NCI-H1417 treated with DMSO at 0.1 percent for 48 hours (cell line): ENCODE measurements at places on chromosomes 5 and 9.

DNA sequence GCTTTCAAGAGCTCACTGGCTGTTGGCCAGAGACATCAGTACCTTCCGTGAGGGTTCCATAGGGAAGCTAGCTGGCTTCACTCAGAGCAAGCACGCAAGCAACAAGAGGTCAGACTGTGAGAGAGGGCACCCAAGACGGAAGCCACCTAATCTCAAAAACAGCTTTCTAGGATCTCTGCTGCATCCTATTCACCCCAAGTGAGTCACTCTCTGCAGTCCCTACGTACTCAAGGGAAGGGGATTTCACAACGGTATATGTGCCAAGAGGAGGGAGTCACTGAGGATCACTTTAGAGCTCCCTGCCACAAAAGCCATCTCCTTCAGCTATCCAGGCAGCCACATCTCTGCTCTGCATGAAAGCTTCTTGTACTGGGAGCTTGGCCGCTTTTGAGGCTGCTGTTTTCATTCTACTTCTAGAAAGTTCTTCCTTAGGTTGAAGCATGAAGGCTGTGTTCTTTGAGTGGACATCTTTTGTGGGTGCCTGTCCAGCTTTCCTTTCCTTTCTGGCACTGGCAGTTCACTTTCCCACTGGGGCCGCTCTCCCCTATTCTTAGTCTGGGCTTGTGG lies 249.5 kb downstream of the MAN2A1 start:
- DNase-seq, result no peak

DNA sequence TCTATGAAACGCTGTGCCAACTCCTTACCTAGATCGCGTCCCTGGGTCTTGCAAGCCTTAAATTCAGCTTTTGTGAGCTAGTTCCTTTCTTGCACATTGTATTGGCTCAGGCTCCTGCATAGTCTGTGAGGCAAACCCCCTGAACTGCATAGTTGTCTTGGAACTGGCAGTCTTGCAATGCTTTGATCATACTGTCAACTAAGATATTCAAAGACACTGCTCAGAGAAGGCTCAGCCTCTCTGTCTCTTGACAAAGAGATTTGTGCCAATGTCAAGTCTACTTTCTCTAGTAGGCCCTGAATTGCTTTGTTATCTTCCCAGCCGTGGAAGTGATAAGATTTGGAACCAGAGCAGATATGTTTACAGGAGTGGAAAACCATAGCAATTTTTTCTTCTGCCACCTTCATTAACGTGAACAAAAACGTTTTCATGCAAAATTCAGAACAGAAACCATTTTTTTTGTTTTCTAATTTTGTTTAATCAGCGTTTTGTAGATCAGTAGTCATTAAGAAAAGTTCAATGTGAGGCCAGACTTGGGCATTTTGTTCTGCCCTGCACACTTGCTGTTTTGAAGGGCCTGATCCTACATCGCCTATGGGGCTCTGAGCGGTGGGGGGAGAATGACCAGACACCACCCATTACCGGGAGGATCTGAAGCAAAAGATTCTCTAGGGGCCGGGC lies 27.6 kb upstream of the ENTREP1 start:
- DNase-seq, result no peak

DNA sequence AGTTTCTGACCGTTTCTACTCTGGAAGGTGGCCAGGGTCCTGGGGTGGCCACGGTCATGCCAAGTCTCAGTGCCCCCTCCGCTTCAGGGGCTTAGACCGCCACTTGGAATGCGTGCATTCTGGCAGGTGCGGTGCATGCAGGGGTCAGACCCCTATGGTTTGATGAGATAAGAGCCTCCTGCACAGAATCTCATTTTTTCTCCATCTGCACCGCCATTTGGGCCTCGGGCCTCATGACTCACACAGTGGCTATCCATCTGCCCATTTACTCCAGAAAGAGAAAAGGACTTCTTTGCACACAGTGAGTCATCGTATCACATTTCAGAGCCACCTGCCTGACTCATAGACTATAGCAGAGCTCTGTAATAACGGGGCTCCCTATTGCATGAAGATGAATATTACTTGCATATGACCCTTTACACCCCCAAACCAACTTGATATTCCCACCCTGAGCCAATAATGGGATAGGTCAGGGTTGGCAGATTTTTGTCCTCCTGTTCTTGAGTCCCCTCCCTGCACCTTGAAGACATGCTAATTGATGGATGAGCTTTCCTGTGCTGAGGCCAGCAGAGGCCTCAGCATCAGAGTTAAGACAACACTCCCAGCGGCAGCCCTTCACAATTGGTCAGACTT lies 157.4 kb downstream of the NR3C1 start:
- no peak for DNase-seq

GRCh38 chr9:128096616-128097536 lies 28.8 kb downstream of the SLC25A25 start:
- DNase-seq, result no peak

DNA sequence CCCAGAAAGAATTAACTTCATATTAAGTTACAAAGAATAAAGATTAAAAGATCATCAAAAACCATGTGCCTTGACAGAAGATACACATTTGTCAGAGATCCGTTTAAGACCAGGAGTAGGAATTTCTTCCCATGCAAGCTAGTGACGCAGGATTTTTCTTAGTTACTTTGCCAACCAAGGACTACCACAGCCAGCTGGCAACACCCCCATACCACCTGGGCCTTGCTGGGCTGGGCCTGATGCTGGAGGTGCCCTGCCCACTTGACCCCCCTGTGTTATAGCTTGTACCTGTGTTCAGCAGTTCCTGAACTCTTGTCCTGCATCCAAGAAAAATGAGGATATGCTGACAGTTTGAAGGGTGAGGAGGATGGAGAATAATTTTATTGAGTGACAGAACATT lies 290.9 kb upstream of the SMC2 start:
- DNase-seq, result no peak

DNA sequence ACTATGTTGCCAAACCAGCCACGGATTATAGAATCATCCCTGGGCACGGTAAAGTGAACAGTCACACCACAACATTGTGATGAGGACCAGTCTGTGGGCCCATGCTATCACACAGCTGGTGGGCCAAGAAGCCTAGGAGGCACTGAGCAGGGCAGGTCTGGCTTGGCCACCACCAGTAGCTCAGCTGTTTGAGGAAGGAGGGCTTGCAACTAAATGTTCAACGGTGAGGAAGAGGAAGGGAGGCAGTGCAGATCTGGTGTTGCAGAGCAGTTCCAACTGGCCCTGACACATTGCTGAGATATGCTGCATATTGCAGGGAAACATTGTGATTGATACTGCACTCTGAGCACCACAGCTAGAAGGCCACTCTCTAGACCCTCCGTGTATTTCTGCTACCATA lies 77.9 kb upstream of the ATG10 start:
- no peak for DNase-seq

- no peak for DNase-seq
Measured at GRCh38 chr5:83363111-83363885, 108.2 kb upstream of the VCAN start.

GRCh38 chr5:153752890-153753289 lies 262.4 kb downstream of the GRIA1 start:
- DNase-seq, result no peak

GRCh38 chr5:956941-957747 lies 51.5 kb upstream of the NKD2 start:
- DNase-seq, result no peak

DNA sequence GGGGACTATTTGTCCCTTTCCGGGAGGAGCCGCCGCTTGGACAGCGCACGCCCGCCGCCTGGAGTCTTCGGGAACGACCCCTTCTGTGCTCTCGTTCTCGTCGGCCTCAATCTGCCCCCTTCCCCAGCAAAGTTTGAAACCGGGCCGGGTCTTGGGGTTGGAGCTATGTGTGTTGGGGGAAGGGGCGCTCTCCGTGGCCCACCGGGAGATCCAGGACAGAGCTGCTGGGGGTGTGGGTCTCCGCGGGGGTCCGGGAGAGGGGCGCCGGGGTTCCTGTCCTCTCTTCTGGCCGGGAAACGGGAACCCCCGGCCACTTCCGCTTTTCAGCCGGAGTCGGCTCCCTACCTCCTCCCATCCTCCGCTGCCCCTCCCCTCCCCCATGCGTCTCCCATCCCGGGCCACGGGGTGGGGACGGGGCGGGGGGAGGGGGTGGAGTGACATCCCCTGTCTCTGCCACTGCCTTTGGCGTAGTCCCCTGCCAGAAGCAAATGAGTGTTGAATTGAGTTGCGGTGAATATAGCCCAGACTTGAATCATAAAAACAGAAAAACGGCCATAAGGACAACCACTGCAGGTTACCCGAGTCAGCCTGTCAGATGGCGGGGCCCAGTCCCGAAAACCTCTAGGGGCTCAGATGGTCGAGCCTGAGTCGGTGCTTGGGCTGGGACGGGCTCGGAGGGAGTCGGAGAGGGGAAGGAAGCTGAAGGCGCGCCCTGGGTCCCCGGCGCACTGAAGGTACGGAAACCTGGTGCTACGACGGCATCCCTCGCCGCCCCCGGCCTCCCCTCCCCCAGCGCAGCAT lies 1.1 kb downstream of the CPLX2 start:
- DNase-seq, result no peak

DNA sequence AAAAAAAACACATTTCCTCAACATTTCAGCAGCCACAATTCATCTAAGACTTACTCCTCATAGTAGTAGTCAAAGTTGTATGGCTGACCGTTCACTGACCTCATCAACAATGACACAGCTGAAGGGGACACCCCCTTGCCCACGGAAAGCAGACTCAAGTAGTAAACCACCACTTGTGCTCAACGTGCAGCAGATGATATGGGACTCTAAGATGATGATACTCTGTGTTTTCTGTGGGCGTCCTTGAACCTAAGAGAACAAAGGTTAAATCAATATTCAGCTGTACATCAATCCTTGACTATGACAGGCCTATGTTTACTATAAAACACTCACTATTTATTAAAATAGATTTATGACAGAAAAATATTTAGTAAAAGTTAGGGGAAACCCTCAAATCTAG lies 71.6 kb downstream of the SETX start:
- no peak for DNase-seq

DNA sequence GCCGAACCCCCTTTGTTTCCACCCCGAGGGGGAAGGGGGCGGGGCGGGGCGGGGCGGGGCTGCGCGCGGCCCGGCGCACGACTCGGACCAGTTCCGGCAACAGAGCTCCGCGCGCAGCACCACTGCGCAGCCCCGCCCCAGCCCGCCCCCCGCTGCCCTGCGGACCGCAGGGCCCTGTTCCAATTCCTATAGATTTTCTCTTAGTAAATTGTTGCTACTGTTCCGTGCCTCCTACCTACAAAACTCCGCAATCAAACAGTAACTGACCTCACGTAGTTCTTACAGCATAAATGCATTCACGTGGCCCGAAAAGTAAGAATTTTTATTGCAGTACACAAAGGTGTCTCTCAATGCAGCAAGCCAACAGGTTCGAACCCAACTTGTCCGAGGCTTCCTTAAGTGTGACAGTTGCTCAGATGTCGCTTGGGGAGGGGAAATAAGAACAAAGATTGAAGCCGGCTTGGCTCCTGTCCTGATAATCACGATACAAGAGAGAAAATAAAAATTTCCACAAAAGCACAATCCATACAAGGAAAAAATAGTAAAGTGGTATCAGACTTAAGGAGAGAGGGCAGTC lies 1.2 kb upstream of the RNF38 start:
- no peak for DNase-seq

DNA sequence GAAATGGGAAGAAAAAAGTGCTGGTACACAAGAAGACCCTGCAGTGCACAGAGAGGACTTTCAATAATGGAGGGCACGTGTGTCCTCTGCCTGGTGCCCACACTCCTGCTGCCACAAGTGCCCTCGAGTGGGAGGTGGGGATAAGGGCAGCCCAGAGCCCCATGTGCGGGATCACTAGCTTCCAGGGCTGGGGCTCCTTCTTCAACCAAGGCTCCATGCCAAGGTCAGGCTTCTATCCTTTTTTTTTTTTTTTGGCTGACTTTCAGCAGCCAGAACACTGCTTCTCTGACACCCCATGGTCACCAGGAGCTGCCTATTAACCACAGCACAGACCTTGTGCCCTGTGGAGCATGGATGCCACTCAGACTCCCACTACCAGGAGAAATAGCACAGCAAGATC lies 7.5 kb downstream of the ACSL6 start:
- DNase-seq, result no peak

GRCh38 chr5:120613729-120614128 lies 149.6 kb downstream of the PRR16 start:
- no peak for DNase-seq

GRCh38 chr5:89613222-89613956 lies 730.4 kb upstream of the MEF2C start:
- DNase-seq, result no peak

DNA sequence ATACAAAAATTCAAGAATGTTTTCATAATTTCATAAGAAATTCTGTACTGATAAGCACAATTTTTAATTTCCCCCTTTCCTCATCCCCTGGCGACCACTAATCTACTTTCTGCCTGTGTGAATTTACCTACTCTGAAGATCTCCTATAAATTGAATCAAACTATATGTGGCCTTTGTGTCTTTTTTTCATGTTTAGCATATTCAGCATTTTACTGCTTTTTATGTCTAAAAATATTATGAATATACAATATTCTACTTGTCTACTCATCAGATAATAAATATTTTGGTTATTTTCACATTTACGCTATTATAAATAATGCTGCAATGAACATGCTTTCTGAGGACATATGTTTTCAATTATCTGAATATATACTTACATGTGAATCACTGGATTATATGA lies 144.8 kb downstream of the CYLC2 start:
- no peak for DNase-seq

- DNase-seq, result no peak
Measured at GRCh38 chr9:12095931-12096330, 597.3 kb upstream of the TYRP1 start.

DNA sequence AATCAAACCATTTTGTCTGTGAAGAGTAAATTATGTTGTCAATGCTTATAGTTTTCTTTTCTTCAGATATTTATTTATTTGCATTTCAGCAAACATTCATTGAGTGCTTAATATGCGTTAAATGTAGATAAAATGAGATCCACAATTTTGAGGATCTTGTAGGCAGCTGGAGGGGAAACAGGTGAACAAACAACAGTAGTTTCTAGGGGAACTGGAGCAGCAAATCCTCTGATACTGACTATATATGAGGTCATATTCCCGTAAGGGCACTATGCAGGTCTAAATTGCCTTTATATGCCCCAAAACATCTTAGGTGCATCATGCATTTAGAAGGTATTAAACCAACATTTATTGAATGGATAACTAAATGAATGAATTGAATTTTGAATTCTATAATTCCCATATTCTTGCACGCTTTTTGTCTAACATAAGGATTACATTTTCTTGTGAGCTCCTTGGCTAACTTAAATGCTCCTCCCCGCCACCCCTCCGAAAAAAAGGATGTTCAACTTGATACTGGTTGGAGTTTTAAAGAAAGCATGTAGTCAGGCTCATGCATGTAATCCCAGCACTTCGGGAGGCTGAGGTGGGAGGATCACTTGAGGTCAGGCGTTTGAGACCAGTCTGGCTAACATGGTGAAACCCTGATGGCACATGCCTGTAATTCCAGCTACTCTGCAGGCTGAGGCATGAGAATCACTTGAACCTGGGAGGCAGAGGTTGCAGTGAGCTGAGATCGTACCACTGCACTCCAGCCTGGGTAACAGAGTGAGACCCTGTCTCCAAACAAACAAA lies 299.8 kb downstream of the TMEM38B start:
- DNase-seq, result no peak

GRCh38 chr5:132459031-132459982 lies 31.3 kb downstream of the IRF1 start:
- DNase-seq, result no peak

- no peak for DNase-seq
Measured at GRCh38 chr5:138096997-138097828, 13.4 kb downstream of the WNT8A start.

GRCh38 chr9:32455738-32456137 lies 70.3 kb downstream of the RIGI start:
- DNase-seq, result no peak
